ENCODE measurements at places on chromosomes 13 and 19. TPM values are rescaled to one million over a fixed set of nuclear protein-coding genes. Genes with fewer than 3 reads are reported as not detected.
A peak's percentile ranks its signal among the peaks of the same experiment; 100 is the strongest.

CGB1 gene
- total RNA-seq = not detected

DNA sequence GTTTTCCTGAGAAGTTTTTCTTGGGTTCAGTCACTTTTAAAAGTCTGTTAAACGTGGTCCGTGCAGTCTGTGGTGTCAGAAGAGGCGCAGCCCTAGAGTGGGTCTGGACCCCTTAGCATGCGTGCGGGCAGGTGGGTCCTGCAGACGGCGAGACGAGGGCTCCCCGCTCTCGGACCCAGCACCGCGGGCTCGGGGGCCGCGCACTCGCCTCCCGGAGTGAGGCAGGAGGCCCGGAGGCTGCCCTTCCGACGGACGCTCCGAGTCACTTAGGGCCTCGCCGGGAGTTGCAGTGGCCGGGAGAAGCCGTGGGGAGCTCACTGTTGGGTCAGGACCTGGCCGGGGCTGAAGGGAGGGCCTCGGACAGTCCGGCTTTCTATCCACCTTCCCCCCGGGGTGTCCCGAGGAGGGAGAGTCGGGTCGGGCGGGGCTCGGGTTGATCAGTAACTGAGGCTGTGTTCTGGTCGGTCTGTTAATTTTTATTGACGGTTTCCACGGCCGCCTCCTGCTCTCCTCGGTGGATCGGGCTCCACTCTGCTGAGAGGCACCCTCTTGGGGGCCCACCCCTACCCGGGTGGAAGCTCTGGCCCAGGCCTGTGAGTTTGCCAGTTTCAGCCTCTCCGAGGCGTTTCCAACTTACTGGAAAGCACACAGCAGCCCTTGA lies 1.3 kb downstream of the PTBP1 start:
- no peak for DNase-seq

HS6ST3 gene
- total RNA-seq = not detected

GRCh38 chr19:8571006-8571411 lies 6.2 kb downstream of the MYO1F start:
- peak; percentile 73 for DNase-seq

IGSF23 gene
- not detected for total RNA-seq

CD22 gene
- 0.22 TPM for total RNA-seq

GRCh38 chr19:4744451-4745174 lies 21.0 kb upstream of the DPP9 start:
- DNase-seq = no peak

DNA sequence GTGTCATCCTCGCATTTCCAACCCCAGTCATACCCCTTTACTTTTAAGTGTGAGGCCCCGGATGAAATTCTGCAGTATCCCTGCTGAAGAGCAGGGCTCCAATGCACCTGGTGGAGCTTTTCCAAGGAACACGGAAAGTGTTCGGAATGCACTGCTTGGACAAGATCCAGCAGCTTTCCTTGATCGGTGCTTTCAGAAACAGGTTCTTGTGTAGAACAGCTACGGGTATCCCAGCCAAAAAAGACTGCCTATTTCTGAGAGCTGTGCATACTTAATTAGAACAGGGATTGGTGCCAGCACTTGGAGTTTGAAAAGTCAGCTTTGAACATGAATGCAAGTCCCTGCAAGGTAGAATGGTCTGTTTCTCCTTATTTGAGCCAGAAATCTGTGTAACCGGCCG lies 87.2 kb upstream of the C1QTNF9B start:
- DNase-seq = no peak

DNA sequence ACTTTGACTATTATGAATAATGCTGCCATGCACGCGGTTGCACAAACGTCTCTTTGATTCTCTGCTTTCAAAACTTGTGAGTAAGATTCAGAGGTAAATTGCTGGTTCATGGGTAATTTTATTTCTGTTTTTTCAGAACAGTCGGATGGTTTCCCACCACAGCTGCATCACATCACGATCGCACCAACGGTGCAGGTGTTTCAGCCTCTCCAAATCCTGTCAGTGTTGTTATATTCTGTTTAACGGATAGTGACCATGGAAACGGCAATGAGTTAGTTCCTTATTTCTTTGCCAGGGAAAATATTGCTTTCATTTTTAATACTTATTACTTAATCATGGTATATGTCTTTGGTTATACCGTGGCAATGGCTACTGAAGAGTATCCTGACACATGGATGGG lies 19.1 kb upstream of the ZNF835 start:
- no peak for DNase-seq

DNA sequence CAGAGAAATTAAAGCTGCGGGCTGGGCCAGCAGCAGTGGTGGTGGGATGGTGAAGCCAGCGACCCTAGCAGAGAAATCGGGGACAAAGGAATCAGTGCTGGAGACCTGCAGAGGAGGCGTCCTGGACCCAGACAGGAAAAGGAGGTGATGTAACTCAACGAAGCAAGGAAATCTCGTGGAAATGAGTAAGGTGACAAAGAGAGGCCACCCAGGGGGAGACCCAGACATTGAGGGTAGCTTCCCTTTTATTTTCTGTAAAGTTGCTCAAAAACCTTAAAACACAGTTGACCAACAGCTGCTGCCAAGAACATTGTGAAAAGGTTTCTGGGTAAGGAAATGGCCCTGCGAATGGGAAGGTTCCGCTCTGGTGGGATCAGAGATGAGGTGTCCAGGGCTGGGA lies 13.3 kb upstream of the RETN start:
- no peak for DNase-seq

DNA sequence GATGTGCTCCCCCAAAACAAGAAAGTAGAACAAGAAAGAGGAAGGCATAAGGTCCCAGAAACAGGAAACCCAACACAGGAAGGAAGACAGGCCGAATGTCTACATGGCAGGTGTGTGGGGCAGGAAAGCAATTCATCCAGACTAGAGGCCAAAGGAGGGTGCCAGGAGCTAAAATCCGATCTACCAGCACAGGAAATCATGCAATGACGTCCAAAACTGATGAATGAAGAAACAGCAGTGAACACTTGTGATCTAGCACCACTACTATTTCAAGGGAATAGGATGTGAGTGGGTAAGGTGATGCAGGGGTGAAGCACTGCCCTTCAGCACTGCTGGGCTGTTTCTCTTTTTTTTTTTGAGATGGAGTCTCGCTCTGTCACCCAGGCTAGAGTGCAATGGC lies 59.1 kb downstream of the DOCK9 start:
- DNase-seq = peak; percentile 71

DNA sequence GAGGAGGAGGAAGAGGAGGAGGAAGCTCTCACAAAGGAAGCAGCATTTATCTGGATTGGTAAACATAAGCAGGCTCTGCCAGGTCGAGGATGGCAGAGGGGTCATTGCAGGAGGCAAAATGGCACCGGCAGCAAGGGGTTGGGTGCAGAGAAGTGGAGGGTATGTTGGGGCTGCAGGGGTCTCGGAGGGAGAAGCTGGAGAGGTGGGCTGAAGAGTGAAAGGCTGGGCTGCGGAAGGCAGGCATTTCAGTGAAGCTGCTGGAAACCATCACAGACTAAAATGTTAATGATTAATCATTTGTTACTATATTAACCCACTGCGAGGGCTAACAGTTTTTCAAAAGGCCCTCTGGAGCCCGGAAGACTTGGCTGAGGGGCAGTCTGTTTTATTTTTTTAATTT lies 24.6 kb downstream of the TPT1 start:
- DNase-seq = no peak

DNA sequence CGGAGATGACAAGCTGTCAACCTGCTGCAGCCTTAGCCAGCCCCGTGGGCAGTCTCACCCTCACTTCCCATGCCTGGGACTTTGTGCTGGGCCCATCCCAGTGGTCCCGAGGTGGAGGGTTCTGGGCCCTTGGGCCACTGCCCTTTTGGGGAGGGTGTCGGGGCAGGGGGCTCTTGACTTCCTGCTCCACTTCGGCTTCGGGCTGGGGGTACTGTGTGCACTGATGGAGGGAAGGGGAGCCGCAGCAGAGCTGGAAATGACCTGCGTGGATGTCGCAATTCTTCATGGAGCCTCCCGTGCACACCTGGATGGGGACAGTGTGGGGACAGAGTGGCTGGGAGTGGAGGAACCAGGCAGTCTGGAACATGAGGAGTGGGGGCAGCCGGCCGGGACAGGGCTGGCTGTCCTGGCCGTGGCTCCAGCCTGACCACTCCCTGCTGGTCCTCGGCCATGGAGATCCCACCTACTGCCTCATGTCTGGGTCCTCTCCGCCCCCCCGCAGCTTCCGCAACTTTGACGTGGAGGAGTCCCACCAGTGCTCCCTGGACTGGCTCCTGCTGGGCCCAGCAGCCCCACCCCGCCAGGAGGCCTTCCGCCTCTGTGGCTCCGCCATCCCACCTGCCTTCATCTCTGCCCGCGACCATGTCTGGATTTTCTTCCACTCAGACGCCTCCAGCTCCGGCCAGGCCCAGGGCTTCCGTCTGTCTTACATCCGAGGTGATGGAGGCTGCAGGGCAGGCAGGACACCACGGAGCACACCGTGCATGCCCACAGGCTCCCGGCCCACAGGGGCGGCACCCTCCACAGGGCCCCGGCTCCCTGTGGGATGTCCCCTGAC lies 10.2 kb downstream of the LRP3 start:
- DNase-seq = no peak

- DNase-seq = peak; percentile 25
Measured at GRCh38 chr19:32041681-32042292, 303.6 kb upstream of the ZNF507 start.

GRCh38 chr13:41389580-41389979 lies 67.8 kb upstream of the RGCC start:
- no peak for DNase-seq

DNA sequence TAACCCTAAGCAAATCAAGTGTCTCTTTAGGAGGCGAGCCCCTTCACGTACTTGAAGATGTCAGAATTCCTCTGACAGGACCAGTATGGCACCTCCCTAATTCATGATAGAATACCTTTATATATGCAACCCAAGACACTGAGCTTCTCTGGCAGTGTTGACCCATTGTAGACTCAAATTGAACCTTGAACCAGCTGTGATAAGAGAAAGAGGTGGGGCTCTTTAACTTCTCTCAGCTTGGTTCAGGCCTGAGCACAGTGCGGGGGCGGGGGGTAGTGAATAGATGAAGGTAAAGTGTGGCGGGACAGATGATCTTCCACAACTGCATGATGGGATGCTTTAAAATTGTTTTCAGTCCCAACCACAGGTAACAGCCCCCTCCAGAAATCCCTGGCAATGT lies 12.1 kb downstream of the MBNL2 start:
- DNase-seq = no peak

STXBP2 gene
- 29.8 TPM for total RNA-seq

GRCh38 chr19:12112701-12113100 lies 27.4 kb downstream of the ZNF20 start:
- DNase-seq = no peak

All from lung microvascular endothelial cell (primary cell).